Mesothelial cell of epicardium (in vitro differentiated cells): ENCODE measurements at places on chromosomes 3 and 15.

GRCh38 chr15:40047415-40048210, 8.6 kb upstream of the SRP14 start:
- no peak for DNase-seq

DNA sequence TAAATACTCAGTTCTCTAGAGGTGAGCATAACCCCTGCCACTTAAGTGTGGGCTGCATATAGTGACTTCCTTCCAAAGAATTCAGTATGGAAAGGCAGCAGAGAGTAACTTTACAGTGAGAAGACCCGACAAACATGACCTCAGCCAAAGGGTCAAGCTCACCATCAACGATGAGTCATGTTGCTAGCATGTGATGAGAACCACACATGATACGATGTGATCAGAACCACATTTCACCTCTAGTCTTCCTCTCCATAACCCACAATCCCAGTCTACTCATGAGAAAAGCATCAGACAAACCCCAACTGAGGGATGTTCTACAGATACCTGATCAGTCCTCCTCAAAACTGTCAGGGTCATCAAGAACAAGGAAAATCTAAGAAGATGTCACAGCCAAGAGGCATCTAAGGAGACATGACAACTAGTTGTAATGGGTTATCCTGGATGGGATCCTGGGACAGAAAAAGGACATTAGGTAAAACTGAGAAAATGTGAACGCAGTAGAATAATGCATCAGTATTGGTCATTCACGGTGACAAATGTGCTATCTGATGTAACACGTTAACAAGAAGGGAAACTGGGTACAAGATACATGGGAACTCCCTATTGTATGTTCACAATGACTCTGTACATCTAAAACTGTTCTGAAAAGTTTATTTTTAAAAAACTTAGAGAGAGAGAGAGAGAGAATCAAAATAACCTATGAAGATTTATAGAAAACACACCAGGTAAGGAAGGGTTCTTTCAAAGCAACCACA, 28.3 kb downstream of the SEC61A1 start:
- DNase-seq, result no peak

GRCh38 chr3:13064159-13064868, 8.9 kb downstream of the IQSEC1 start:
- DNase-seq, result no peak

GRCh38 chr3:155737844-155738460, 6.9 kb downstream of the PLCH1 start:
- no peak for DNase-seq

- no peak for DNase-seq
Observed at GRCh38 chr3:5058471-5058951, 63.6 kb upstream of the ARL8B start.

DNA sequence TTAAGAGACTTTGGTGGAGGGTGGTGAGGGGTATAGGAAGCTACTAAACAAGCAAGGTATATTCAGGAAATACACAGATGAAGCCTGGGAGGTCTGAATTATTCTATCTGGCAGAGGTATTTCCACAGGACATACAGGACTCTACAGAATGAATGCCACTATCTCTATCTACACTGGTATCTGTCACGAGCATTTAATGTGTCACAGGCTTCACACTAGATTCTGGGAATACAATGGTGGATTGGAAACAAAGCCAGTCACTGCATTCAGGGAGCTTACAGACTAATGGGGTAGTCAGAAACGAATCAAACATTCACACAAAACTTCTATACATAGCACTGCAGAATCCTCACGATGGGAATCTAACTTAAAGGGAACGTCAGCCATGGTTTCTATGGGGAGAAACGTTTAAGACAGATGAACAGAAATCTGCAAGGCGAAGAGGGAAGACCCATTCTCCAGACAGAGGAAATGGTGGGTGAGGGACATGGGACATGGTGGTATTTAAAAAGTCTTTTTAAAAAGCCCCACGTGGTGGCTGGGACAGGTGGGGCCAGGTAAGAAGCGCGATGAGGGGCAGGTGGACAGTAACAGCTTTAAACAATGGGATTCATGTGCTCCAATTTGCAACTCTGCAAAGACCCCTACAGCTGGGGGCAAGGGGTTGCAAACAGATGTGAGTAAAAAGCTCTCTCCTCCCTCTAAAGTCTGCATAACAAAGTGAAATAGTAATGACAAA, 16.5 kb downstream of the LRIG1 start:
- DNase-seq, result no peak

DNA sequence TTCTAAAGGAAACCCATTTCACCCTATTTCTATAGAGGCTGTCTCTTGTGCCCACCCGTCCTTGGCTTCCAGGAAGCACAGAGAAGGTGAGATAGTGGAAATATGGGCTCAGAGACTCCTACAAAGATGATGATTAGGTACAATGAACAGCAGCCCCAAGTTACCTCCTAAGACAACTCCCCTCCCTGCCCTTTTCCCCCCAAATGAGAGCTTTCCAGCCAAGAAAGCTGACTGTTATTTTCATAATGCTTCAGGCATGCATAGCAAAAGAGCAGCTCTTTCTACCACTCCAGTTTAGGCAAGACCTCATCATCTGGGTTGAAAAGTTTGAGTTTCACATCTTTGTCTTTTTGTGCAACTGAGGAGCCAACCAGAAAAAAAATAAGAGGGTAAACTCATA, 248.8 kb upstream of the ADAMTS9 start:
- no peak for DNase-seq

- no peak for DNase-seq
Observed at GRCh38 chr3:12991481-12991837, 81.8 kb downstream of the IQSEC1 start.

DNA sequence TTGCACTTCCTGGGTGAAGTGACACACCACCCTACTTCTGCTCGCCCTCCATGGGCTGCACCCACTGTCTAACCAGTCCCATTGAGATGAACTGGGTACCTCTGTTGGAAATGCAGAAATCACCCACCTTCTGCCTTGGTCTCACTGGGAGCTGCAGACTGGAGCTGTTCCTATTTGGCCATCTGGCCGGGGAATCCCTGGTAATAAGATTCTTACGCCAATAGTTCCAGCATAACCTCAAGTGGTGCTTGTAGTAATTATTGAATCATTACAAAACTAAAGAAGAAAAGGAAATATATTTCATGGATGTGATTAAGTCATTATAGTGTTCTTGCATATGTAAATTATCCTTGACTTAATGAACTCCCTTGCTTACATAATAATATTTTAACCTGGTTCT, 841.9 kb downstream of the CADM2 start:
- no peak for DNase-seq

DNA sequence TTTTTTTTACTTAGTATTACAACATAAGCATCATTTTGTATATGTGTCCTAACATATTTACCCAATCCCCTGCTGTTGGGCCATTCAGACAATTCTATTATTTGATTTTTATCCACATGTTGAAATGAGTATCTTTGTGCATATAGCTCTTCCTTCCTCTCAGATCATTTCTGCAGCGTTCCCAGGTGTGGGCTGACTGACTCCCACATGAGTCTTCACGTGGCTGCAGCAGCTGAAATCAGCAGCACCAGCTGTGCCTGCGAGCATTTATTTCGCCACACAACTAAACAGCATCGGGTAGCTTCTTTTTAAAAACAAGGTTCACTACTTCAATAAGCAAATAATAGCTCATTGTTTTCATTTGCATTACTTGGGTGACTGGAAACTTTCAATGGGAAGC, 44.5 kb upstream of the PDE8A start:
- DNase-seq, result no peak

GRCh38 chr15:35399901-35400300, 146.1 kb downstream of the DPH6 start:
- no peak for DNase-seq

DNA sequence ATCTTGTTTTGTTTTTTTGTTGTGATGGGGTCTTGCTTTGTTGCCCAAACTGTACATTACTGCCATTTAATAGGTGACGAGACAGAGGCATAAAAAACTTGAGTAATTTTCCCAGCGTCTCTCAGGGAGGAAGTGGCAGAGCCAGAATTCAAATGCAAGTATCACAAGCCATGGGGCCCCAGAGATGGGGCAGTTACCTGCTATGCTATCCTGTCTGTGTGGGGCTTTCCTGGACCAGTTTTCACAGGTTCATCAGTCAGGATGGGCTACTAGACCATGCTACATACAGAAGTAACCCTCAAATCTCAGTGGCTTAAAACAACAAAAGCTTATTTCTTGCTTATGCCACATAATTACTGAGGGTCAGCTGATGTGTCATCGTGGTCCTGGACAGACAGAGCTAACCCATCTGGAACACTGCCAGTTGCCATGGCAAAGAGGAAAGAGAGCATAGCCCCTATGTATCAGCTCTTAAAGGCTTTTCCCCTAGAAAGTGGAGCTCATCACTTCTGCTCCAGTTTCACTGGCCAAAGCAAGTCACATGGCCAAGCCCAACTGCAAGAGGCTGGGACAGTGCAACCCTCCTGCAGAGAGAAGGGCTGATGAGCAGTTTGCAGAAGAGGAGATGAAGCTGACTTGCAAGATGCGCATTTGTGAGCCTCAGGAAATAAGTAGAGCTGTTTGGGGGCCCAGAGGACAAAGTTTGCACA, 31.7 kb upstream of the SYNM start:
- DNase-seq, result no peak

- DNase-seq, result no peak
Observed at GRCh38 chr3:151283907-151284461, 5.6 kb upstream of the P2RY14 start.

GRCh38 chr15:28990390-28990789, 104.6 kb downstream of the APBA2 start:
- DNase-seq, result no peak

DNA sequence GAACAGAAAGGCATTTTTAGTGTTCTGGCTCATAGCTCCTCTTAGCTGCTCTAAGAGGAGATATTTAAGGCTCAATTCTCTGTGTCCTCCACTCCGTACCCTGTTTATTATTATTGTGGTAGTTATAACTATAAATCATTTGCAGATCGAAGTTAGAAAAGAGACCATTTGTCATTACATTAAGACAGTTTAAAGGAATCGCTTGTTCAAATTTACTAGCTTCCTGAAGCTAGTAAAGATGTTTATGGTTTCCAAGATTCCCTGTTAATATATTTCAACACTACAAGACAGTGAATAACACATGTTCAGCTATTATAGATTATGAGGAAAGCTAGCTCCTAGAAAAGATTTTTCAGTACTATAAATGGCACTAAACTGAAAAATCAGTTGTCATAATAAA, 12.6 kb downstream of the ATXN7 start:
- no peak for DNase-seq

DNA sequence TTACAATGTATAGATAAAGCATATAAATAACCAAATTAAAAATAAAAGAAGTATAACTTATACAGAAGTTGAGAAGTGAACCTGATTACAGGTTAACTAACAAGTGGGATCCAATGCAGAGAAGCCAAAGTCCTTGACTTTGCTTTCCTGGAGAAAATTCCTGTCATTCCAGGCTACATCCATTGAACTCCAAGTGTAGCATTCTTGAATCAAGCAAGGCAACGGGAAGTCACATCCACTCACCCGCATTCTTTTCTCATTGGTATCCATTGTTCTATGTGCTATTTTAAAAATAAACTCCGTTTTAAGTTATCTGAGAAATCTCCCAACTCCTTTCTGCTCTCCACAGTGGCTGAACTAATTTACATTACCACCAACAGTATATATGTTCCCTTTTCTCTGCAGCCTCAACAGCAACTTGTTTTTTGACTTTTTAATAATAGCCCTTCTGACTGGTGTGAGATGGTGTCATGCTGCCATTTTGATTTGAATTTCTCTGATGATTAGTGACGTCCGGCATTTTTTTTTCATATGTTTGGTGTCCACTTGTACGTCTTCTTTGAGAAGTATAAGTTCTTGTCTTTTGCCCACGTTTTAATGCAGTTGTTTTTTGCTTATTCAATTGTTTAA, 534.3 kb downstream of the ROBO1 start:
- DNase-seq, result no peak

DNA sequence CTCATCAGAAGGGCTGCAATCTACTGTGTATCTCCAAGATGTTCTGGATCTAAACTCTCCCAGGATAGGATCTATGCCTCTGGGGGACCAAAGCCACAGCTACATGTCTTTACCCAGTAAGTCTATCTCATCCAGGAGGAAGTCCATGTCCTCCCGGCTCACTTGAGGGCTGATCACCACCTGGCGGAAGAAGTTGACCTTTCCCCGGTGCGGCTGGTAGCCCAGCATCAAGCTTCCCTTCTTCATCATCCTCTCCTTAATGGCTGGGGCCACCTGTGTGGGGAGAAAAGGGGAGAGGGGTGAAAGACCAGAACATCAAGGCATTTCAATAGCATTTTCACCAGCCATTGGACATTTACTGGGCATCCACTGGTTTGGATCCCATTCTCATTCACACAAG, 121.7 kb downstream of the TGFBR2 start:
- DNase-seq, result no peak

- no peak for DNase-seq
Observed at GRCh38 chr3:147458995-147459704, 50.0 kb downstream of the ZIC1 start.

DNA sequence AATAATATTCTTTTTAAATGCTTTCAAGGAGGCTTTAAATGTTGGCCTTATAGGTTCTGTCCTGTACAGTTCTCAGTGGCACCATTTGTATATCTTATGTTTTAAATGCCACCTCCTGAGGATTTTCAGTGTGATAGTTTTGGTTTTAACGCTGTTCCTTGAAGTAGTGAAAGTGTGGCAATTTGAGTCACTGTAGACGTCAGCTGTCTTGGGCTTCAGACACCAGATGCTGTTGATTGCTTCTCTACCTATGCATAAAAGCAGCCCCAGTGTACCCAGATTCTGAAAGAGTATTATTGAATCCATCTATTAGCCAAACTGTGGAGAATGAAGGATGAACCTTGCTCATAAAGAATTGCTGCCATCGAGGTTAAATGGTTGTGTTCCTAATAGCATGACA, 316.8 kb upstream of the GBE1 start:
- DNase-seq, result no peak

DNA sequence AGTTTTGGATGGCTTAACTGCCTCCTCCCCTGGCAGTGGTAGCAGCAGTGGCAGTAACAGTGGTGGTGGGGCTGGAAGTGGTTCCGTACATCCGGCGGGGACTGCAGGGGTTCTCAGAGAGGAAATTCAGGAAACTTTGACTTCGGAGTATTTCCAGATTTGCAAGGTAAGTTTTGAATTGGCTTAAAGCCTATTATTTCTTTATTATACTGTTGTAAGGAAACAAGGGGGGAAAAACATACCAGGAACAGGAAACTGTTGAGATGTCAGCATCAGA, 1.5 kb downstream of the STXBP5L start:
- DNase-seq, result no peak

DNA sequence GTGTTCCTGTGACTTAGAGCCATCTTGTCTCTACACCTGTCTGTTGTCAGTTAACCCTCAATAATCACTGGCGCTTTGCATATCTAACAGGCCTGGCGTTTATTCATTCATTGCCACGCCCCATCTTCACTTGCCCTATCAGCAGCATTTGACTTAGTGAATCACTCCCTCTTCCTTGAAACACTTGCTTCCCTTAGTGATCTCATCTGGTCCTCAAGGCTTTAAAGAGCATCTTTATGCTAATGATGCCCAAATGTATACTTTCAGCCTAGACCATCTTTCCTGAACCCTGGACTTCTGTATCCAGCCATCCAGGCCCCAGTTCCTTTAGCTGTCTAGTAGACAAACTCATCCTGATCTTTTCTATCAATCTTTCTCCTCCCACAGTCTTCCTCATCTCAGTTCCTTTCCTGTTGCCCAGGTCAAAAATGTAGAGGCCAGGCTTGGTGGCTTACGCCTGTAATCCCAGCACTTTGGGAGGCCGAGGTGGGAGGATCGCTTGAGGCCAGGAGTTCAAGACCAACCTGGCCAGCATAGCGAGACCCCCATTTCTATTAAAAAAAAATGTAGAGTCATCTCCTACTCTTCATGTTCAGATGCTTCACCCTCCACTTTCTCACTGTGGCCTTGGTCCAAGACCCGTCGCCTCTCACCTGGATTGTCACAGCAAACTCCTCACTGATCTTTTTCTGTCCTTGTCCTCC, 1.4 kb upstream of the IGDCC4 start:
- no peak for DNase-seq

GRCh38 chr3:118476885-118477618, 557.6 kb downstream of the IGSF11 start:
- DNase-seq, result no peak
